ENCODE measurements at places on chromosomes 1 and 21.
A peak's percentile ranks its signal among the peaks of the same experiment; 100 is the strongest.

DNA sequence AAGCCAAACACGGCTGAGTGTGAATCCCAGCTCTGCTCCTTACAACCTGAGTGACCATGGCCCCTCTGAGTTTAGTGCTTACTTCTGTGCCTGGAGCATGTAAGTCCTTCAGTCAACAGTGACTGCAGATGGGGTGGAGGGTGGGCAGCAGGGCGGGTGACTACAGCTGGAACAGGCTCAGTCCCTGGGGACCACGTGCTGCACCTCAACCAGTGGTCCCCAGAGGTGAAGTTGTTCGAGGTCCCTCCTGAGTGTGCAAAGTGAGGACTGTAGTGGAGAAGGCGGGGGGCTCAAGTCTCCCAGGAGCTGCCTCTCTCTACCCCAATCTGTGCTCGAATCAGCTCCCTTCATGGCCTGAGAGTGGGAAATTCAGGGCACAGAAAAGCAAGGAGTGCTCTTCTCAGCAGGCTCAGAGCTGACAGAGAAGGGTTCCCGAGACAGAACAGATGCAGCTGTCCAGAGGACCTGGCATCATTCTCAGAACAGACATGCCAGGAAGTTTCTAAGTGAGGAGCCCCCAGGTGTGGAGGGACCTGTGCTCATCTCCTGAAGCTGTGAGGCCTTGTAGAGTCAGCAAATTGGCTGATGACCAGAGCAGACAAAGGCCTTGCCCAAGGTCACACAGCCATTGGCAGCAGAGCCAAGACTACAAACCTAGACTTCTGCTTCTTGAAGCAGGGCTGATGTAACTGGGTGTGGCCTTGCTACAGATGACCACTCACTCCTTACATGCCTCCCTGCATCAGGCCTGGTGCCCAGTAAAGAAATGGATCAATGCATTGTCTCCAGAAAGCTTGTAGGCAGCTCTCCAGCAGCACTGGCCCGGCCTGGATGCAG is 61.7 kb upstream of the EDN2 start:
- DNase-seq, result peak; percentile 66

- no peak for DNase-seq
Observed at GRCh38 chr21:38921511-38922251, 116.0 kb downstream of the ETS2 start.

- no peak for DNase-seq
Observed at GRCh38 chr1:65230731-65231481, 78.4 kb upstream of the DNAJC6 start.

GRCh38 chr1:93938461-93939145 is 29.4 kb upstream of the GCLM start:
- no peak for DNase-seq

Data from suppressor macrophage (primary cell).